ENCODE measurements at places on chromosomes 12 and 14. TPM values are rescaled to one million over a fixed set of nuclear protein-coding genes. Genes with fewer than 3 reads are reported as not detected.

DNA sequence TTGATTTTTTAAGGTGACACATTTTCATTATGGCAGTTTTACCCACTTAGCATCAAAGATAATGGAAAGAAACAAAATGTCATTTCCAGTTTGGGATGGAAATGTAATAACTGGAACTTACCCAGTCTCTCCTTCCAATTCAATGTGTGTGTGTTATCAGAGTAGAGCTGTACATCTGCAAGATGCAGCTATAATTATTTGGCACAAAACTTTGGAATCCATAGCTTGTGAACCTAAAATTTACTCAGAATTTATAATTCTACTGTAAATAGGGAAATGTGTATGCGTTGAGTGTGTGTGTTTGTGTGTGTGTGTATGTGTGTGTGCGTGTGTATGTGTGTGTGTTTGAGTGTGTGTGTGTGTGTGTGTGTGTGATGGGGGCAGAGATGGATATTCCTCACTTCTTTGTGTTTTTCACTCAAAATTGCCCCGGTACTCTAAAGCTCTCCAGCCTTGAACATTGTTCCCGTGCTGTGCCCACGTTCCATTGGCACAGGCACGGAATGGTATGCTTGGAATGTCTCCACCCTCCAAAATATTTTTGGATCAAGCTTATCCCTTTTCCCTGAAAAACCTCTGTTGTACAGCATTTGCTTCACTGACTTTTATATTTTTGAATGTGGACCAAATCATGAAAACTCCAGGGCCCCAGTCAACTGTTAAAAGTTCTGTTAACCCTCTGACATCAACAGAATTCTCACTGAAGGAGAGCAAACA lies 150.2 kb upstream of the BMP4 start:
- no peak for DNase-seq
- H3K4me1 ChIP-seq, result peaks cover 3% of the 10 kb centered on the region
- H3K36me3 ChIP-seq, result no peaks in the 10 kb centered on the region
- no peak overlapping the region for H3K27ac ChIP-seq
- no peaks in the 10 kb centered on the region for H3K27me3 ChIP-seq

GRCh38 chr14:74765721-74766120 lies 2.6 kb downstream of the YLPM1 start:
- peaks cover 10% of the 10 kb centered on the region for H3K36me3 ChIP-seq
- peak overlapping the region; percentile 98 for H3K4me3 ChIP-seq
- H3K27me3 ChIP-seq, result peaks cover under 1% of the 10 kb centered on the region
- H3K27ac ChIP-seq, result no peak overlapping the region

GRCh38 chr12:130818635-130819576 lies 20.1 kb downstream of the STX2 start:
- DNase-seq, result peak; percentile 80
- peaks cover 7% of the 10 kb centered on the region for H3K4me1 ChIP-seq
- peaks cover 9% of the 10 kb centered on the region for H3K36me3 ChIP-seq
- H3K4me3 ChIP-seq, result peak overlapping the region; percentile 72
- H3K27me3 ChIP-seq, result no peaks in the 10 kb centered on the region

DNA sequence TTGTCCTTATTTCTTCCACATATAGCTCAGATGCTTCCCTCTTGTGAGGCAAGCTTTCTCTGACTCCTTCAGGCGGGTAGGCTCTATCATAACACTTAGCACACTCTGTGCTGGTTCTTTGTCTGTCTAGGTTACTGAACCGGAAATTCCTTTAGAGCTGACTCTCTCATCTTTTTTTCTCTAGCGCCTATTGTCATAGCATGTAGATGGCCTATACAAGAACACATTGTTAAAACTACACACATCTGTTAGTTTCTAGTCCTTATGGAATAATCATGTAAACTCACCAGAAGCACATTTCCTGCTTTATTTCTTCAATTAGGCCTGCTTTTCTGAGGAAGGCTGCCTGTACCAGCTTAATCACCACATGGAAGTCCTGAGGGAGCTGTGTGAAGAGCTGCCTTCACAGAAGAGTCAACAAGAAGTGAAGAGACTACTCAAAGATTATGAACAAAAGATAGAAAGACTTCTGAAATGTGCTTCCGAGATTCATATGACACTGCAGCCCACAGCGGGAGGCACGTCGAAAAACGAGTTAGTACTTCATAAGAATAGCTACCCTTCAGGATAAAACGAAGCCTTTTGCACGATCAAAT lies 143.9 kb downstream of the SYNE2 start:
- no peak for DNase-seq
- H3K4me1 ChIP-seq, result no peaks in the 10 kb centered on the region
- H3K27ac ChIP-seq, result no peak overlapping the region
- no peaks in the 10 kb centered on the region for H3K27me3 ChIP-seq
- H3K4me3 ChIP-seq, result no peak overlapping the region

GRCh38 chr14:30221546-30221945 lies 293.9 kb upstream of the PRKD1 start:
- no peak overlapping the region for H3K27ac ChIP-seq
- H3K4me1 ChIP-seq, result peaks cover 8% of the 10 kb centered on the region
- no peaks in the 10 kb centered on the region for H3K36me3 ChIP-seq
- DNase-seq, result no peak
- H3K27me3 ChIP-seq, result no peaks in the 10 kb centered on the region
- H3K4me3 ChIP-seq, result no peak overlapping the region

GRIP1 gene
- total RNA-seq, result 40.4 TPM

HOXC6 gene
- total RNA-seq, result 0.27 TPM

DNA sequence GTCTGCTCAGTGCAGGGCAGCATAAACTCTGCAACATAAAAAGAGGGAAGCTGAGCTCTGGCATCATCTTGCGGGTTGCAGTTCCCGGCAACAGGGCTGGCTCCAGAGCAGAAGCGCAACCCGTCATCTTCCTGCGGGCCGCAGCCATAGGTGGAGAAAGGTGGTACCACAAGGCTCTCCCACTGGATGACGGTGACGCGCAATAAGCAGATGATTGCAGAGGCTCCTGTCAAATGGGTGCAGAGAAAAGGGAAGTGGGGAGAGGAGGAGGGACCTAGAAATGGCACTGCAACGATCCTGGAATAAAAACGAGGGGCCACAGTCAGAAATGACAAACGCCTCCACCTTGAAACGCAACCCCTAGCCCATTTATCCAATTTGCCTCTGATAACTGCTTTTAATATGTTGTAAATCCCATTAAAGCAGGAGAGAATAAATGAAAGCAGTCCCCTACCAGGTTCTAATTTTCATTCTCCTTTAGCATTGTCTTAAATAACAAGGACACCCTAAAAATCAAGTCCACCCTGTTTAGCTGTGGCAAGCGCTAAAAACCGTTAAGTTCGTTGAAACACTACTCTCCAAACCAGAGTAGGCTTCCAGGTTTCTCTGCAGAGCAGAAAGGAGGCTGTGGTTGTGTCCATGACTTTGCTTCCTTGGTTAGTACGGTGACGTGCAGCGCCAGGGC lies 30.9 kb upstream of the TUBA1C start:
- no peak for DNase-seq
- H3K27ac ChIP-seq, result no peak overlapping the region
- H3K27me3 ChIP-seq, result peaks cover 12% of the 10 kb centered on the region
- no peaks in the 10 kb centered on the region for H3K36me3 ChIP-seq

DNA sequence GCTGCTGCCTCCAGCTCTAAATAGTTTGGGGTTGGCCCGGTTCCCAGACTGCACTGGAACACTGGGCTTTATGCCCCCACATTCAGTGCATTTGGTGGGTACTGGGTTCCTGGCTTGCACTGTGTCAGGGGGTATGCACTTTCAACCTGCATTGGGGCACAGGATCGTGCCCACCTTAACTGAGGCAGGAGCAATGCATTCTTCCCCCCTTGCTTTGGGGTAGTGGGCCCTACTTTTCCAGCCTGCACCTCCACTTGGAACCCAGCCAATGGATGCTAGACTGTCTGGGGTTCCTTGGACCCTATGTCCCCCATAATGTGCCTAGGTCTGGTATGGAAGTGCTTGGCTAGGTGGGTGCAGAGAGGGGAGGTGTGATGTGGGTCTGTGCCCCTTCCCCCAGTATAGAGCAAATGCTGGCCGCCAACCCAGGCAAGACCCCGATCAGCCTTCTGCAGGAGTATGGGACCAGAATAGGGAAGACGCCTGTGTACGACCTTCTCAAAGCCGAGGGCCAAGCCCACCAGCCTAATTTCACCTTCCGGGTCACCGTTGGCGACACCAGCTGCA lies 615 bp downstream of the TARBP2 start:
- no peaks in the 10 kb centered on the region for H3K27me3 ChIP-seq
- peak overlapping the region; percentile 90 for H3K4me3 ChIP-seq
- peak overlapping the region; percentile 98 for H3K27ac ChIP-seq
- H3K36me3 ChIP-seq, result no peaks in the 10 kb centered on the region
- H3K4me1 ChIP-seq, result peaks cover 18% of the 10 kb centered on the region

SMCO3 gene
- not detected for total RNA-seq

DNA sequence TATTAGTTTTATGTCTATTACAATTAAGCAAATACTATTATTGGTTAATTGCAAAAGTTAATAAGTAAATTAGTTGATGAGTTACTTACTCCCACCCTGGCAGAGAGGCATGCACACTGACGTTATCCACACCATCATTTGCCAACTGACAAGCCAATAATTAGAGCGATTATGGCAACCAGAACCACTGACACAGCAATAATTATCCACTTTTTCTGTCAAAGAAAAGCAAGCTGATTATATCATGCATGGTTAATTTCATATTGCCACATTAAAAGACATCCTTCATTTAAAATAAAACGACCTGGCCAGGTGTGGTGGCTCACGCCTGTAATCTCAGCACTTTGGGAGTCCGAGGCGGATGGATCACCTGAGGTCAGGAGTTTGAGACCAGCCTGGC lies 43.1 kb downstream of the STX2 start:
- H3K36me3 ChIP-seq, result peaks cover 11% of the 10 kb centered on the region
- H3K27ac ChIP-seq, result no peak overlapping the region
- H3K4me1 ChIP-seq, result no peaks in the 10 kb centered on the region

GRCh38 chr14:44828023-44828422 lies 133.7 kb downstream of the KLHL28 start:
- H3K36me3 ChIP-seq, result no peaks in the 10 kb centered on the region
- no peak overlapping the region for H3K4me3 ChIP-seq
- H3K27me3 ChIP-seq, result no peaks in the 10 kb centered on the region
- DNase-seq, result no peak

DNA sequence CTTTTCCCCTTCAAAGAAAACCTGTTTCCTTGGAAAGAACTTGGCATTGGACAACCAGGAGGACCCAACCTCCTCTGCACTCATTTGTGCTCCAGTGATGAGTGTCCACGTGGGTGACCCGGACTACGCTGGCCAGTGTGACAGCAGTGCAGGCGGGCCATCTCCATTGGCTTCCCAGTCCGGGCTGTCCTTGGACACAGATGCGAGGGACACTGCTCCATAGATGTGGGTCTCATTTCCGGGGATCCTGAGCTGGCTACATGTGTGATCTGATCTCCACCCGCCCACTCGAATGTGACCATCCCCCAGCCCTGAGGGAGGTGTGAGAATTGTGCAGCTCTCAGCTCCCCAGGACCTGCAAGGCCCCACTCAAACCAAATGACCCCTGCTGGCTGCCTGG lies 836.6 kb upstream of the TMEM132C start:
- H3K36me3 ChIP-seq, result no peaks in the 10 kb centered on the region
- peaks cover 10% of the 10 kb centered on the region for H3K27me3 ChIP-seq
- H3K4me3 ChIP-seq, result no peak overlapping the region
- no peak for DNase-seq

DNA sequence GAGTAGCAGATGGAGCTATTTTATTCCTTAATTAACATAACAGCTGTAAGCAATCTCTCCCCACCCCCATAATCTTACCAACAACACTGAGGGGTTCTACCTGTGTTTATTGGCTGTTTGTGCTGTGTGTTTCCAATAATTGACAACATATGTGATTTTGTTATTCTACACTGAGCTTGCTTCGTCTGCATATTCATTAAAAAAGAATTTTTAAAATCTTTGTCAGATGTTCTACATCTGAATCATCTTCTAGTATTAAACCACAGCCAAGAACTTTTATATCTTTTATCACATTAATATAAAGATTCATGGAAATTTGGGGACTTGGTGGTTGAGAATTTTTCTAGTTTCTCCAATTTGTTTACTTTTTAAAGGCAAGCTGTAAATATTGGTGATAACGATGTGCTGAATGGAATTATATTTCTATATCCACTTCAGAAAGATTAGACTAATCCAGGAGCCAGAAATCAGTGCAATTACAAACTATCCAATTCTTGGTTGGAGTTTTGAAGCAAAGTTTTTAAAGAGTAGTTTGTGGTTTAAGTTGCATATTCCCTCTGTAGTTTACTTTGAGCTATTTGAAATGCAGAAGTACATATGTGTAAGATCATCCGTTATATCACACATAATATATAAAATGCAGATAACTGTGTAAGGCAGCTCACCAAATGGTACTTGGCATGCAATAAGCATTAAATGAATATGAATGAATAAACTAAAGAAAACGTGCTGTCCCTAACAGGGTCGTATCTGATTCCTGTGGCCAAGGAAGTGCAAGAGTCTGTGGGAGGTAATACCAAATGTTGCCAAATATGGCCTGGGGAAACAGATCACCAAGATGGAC lies 206.9 kb downstream of the PELI2 start:
- H3K36me3 ChIP-seq, result peaks cover 3% of the 10 kb centered on the region
- no peaks in the 10 kb centered on the region for H3K27me3 ChIP-seq
- no peak overlapping the region for H3K27ac ChIP-seq
- H3K4me3 ChIP-seq, result no peak overlapping the region

DNA sequence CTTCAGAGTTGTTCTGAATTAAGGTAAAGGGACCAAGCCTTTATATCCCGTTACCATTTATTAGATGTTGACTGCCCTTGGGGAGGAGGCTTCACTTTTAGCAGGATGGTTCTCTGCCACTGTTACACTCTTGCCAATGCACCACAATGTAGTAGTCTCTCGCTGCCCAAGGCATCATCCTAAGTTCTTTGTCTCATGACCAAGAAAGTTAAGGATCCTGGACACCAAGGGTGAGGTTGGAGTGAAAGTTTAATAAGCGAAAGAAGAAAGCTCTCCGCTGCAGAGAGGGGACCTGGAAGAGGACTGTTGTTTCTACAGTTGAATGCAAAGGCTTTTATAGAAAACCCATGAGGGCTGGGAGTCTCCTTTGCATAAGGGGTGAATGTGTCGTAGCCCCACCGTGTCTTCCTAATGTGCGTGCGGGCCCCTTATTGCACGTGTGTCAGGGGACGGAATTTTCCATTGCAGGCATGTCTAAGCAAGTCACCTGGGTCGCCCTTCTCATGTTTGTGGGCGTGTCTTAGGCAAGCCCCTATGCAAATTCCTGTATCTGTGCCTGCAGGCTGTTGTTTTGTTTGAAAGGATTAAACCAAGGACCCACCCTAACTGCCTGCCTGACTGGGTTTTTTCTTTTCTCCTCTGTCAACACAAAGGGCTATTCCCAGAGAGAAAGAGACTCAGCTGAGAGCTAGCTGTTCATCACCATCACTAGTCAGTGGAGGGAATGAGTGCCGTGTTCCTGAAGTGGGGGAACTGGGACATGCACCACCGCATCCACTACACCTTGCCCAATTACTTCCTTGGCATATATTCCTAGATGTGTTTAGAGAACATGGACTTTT lies 17.6 kb upstream of the RNASE1 start:
- no peak overlapping the region for H3K4me3 ChIP-seq
- no peaks in the 10 kb centered on the region for H3K4me1 ChIP-seq
- no peak for DNase-seq
- no peak overlapping the region for H3K27ac ChIP-seq
- H3K36me3 ChIP-seq, result no peaks in the 10 kb centered on the region
- H3K27me3 ChIP-seq, result peaks cover 4% of the 10 kb centered on the region

GRCh38 chr12:102992720-102993119 lies 35.2 kb downstream of the ASCL1 start:
- DNase-seq, result no peak
- H3K27ac ChIP-seq, result no peak overlapping the region
- no peaks in the 10 kb centered on the region for H3K36me3 ChIP-seq
- H3K4me1 ChIP-seq, result no peaks in the 10 kb centered on the region

CEP128 gene
- total RNA-seq, result 15.9 TPM

PZP gene
- 0.24 TPM for total RNA-seq

- peaks cover 14% of the 10 kb centered on the region for H3K4me1 ChIP-seq
- H3K36me3 ChIP-seq, result no peaks in the 10 kb centered on the region
- H3K4me3 ChIP-seq, result no peak overlapping the region
- H3K27me3 ChIP-seq, result peaks cover 79% of the 10 kb centered on the region
Observed at GRCh38 chr12:99605-100004, 33.0 kb downstream of the IQSEC3 start.
